Astrocyte of the hippocampus (primary cell): ENCODE measurements at places on chromosomes 12 and 14.

GRCh38 chr12:46677749-46678148 is 148.0 kb downstream of the SLC38A4 start:
- peak; percentile 37 for DNase-seq

- no peak for DNase-seq
Observed at GRCh38 chr14:69886453-69887242, 7.4 kb downstream of the SMOC1 start.

DNA sequence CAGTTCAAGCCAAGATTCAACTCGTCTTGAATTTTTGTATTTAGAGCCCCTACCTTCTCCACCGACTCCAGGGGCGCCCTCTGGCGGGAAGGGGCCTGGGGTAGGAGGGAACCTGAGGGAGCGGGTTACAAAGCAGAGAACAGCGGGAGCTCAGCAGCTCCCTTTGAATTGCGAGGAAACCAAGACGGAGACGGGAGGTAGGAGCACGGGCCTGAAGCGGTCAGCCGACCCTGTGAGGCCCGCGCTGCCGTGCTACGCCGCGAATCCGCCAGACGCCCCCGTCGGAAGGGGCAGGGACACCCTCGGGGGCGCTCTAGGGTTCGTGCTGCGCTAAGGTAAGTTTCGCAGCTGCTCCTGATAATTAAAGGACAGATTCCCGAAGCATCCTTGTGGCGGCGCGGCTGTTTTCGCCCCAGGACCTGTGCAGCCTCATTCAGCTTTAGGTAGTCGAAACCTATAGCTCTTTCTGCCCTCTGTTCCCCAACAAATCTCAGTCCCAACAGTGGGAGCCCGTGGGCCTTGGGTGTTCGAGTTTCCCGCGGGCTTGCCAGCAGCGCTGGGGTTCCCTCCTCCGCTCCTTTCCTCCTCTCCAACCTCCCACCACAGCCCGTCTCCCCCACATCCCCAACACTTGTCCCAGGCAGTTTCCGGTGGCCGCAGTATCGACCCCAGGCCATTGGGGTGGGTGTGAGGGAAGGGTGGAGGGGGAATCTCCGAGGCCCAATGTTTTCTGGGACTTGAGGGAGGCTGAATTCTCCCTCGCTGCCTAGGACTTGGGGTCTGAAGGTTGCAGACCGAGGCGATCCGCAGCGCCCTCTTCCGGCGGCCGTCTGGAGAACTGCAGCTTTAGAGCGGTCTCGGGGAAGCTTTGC is 5.1 kb upstream of the NKX2-1 start:
- peak; percentile 46 for DNase-seq

DNA sequence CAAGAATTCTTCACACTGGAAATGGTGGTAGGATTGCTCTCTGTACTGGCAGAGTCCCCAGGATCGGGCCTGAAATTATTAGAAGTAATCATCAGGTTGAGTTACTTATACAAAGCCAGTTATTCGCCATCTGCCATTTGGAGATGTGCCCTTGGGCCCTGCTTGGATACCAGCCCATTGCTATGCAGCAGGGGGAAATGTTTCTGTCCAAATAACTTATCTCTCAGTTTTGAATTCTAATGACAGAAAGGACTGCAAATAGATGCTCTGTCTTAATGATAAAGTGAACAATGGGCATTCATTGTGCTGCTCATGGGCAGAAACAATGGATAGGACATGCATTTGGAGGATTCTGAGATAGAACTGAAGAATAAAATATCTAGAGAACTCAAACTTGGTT is 139.1 kb upstream of the PELI2 start:
- no peak for DNase-seq

DNA sequence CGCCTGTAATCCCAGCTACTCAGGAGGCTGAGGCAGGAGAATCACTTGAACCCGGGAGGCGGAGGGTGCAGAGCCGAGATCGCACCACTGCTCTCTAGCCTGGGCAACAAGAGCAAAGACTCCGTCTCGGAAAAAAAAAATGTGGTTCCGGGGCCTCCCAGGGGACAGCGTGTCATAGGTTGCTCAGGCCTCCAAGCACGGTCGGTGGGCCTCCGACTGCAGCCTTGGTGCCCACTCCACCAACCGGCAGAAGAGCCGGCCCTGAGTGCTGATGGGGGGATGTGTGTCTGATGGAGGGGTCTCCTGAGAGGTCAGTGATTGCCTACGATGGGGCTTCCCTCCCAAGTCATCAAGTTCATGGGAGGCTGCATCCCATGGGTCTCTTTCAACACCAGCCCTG is 15.9 kb downstream of the ZFYVE21 start:
- DNase-seq, result no peak

DNA sequence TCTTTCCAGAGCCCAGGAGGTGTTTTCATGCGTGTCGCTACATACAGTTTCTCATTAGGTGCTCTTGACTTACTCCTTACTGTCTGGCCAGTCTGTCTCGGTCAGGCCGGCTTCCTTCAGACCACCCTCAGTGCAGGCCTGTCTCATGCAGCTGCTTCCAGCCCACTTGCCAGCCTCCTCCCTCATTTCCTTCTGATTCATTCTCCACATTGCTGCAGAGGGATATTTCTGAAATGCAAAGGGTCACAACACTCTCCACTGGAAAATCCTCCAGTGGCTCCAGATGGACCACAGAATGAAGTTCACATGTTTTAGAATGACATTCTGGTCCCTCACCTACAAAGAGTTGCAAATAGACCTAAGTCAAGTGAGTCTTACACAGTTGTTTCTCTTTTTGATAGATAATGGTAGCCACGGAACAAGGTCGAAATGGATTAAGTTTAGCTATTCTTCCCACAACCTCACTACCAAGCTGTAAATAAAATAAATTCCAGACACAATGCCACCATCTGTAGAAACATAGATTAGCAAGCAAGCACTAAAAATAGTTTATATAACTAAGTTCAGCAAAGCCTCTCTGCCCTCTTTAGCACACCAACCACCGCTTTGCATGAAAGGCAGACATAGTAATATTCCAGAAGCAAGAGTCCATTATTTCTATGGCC is 146.9 kb downstream of the ESR2 start:
- peak; percentile 31 for DNase-seq

DNA sequence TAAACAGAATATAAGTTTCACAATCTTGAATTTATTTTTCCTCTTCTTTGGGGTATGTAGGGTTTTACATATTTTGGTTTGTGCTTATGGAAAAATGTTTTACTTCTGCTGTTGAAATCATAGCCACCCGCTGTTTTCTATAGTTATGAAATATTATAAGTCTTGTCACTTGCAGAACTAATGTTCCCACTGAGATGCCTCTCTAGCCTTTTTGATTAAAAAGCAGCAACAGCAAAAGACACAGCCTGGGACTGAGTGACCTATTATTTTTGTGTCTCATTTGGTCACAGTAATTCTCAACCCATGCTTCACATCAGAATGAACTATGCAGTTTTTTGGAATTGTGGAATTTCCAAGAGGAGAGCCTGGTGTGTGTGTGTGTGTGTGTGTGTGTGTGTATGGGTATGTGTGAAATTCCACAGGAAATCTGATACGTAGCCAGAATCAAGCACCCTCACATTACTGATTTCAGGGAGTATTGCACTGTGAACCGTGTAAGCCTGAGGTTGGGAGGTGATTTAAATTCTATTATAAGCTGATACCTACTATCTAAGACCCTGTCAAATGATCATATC is 55.7 kb upstream of the FRMD6 start:
- no peak for DNase-seq

DNA sequence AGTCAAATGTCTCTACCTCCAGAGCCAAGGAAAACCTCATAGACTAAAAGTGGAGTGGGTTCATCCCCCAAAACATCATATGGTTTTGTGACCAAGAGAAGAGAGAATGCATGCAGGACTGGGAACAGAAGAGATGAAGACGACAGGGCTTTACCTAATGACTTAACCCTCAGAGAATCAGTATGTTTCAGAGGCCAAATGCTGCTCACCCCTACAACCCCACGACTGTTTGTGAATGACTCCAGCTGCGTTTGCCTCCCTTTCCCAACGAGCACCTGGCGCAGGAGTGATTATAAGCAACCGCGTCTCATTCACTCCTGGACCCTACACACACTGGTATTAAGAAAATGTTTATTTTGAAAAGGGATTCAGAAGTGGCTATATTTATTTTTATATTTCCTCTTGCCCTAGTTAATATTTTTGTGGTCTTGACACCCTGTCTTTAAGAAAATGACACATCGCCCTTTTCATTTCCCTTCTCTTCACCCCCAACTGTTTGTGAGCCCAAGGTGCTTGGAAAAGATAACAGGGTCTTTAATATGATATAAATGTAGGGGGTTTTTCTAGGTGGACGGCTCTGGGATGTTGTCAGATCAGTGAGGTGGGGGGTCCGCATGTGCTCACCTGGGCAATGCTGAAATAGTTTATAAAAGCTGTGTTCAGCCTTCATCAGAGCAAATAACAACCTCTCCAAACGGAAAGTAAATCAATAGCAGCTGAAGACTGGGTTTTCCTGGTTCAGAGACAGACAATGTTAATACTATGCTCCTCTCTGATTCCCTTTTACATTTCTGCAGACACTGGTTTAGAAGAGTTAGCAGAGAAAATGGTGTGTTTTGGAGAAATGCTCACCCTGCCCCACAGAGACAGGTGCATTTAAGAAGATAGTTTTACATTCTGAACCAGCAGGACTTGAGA is 77.7 kb downstream of the SLC15A4 start:
- no peak for DNase-seq

- DNase-seq, result peak; percentile 21
Observed at GRCh38 chr14:69573831-69574262, 824 bp downstream of the CCDC177 start.

DNA sequence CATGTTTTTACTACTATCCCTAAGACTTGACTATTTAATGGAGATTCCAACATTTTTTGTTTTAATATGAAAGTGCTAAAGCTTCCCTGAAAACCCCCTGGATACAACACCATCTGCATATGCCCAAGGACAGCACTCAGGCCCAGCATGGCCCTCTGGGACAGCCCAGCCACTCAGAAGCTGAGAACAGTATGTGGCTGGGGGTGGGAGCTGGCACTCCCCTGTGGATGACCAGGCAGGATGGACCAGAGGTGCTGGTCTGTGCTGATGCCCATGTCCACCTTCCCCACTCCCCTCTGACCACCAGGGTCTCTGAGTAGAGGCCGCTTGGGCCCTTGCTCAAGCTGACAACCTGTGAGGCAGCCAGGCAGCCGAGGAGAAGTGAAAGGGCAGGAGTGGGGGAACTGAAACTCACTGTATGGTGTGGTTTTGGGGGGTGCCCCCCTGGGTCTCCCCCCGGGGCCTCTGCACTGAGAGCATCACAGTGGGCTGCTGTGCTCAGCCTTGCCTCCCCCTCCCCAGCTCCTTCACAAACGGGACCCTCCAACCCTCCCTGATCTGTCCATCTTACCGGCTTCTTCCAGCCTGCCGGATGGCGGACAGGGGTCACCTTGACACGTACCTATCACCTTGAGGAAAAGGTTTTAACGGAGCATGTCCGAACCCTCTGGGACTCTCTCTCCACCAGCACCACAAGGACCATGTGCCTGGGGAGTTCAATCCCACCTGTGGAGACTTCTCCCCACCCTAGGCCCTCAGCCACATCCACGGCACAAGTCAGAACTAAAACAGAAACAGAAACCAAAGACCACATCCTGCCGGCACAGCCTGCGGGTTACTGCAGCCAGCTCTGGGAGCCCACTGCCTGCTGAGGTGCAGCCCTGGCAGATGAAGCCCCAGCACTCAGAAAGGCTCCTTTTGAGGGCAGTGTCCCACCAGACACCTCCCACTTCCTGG is at the start of gene TMEM229B:
Gene TMEM229B (minus strand): TSS at position 785 of the 957 bp plus-strand sequence. CDS start 14,798 bp downstream, outside the sequence.
- no peak for DNase-seq

- no peak for DNase-seq
Observed at GRCh38 chr14:32121948-32122347, 44.8 kb downstream of the ARHGAP5 start.

DNA sequence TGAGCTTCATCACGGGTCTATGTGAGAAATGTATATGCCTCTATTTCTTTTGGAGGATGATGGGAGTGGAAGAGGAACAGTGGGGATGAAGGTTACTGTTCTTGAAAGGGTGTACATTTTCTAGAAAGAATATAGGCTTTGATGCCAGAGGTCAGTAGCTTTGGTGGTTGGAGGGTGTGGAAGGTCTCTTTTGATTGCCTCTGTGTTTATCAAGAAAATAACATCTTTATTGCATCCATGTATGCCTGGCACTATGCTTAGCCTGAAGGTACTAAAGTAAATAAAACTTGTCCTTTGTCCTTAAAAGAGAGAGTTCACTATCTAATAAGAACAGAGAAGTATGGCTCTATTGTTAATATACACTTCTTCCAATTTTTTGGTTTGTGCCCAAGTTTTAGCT is 201.8 kb downstream of the NUBPL start:
- no peak for DNase-seq

GRCh38 chr12:86429824-86430223 is 173.6 kb upstream of the MGAT4C start:
- no peak for DNase-seq

GRCh38 chr14:102209224-102209966 is 69.7 kb downstream of the WDR20 start:
- DNase-seq, result peak; percentile 44

GRCh38 chr12:108653082-108653516 is 19.4 kb upstream of the SELPLG start:
- DNase-seq, result no peak

DNA sequence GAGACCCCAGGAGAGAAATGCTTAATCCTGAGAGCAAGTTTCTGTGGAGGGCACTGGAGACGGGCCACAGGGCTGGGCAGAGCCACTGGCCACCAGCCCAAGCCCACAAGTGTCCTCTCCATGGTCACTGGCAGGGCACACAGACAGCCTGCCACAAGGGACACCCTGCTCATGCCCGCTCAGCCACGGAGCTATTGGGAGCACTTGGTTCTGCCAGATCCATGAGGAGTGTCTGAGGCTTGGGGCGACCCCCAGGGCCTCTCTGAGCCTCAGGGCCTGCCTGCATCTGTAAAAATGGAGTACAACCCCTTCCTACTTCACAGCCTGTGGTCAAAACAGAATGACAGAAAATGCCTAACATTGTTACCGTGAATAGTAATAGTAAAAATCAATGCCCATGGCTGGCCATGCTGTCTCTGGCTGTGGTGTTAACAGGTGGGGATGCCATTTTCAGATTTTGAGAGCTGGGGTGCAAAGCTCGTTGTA is 3.2 kb downstream of the PGF start:
- no peak for DNase-seq

DNA sequence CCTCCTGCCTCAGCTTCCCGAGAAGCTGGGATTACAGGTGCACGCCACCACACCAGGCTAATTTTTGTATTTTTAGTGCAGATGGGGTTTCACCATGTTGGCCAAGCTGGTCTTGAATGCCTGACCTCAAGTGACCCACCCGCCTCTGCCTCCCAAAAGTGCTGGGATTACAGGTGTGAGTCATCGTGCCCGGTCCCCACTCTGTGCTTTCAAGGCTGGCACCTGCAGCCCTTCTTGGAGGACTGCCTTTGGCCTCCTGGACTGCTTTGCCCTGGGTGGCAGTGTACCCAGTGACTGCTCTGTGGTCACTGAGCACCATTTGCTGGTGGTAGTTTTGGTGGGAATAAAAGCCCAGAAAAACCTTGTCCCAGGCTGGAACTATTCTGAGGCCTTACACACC is 12.6 kb downstream of the DHRS1 start:
- DNase-seq, result no peak

DNA sequence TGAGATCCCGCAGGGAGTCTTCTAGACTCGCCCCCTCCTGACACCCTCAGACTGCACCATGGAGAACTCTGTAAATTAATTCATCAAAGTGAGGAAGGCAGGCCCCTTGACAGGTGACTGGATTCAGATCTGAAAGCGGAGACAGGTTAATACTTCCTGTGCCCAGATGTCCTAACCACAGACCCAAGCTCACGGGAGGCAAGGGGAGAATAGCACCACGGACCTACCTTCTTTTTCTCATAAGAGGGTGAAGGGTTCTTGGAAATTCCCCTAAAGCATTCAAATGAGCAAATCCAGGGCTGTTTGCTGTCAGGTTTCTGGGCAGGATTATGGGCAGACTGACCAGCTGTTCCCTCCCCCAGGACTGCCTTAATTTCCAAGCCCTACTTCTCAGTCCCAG is 170.0 kb downstream of the ZFP36L1 start:
- no peak for DNase-seq

- DNase-seq, result no peak
Observed at GRCh38 chr12:15596174-15596573, 193.0 kb downstream of the EPS8 start.
